ENCODE measurements at places on chromosomes 11 and 22. TPM values are rescaled to one million over a fixed set of nuclear protein-coding genes. Genes with fewer than 3 reads are reported as not detected.
A peak's percentile ranks its signal among the peaks of the same experiment; 100 is the strongest.

- DNase-seq: no peak
Observed at GRCh38 chr11:100703801-100704575, 16.9 kb downstream of the ARHGAP42 start.

GRCh38 chr11:105699203-105699602 lies 89.3 kb downstream of the GRIA4 start:
- no peak for DNase-seq

DNA sequence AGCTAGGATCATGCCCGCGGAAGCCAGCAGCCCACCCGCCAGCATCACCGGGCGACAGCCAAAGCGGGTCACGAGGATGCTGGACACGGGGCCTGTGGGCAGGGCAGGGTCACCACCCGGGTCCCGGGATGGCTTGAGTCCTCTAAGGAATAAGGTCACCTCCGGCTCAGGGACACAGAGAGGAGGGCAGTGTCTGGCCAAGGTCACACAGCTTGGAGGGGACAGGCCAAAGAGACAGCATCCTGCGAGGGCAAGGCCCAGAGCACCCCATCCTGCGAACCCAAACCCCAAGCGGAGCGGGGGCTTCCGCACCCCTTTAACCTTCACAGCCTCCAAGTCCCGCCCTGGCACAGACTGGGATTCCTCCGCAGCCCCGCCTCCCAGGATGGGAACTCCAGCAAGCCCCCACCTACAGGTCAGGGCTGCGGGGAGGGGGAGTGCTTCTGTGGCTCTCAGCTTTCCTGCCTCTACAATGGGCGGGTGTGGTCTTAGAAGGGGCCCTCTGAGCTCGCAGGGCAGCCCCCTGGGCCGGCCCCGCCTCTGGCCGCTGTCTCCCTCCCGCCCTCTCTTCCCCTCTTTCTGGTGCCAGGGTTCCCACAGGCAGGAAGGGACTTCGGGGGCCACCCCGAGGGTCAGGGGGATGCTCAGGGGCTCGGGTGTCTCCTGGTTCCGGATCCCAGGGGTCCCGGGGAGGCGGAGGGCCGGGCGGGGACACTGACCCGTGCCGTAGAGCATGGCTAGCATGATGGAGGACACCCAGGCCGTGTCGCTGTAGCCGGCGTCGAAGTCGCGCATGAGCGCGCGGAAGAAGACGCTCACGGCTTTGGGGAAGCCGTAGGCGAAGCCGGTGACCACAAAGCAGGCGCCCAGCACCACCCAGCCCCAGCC lies 1.8 kb downstream of the SLC16A8 start:
- DNase-seq: peak; percentile 61

UBQLN3 gene
- total RNA-seq: 0.23 TPM

DNA sequence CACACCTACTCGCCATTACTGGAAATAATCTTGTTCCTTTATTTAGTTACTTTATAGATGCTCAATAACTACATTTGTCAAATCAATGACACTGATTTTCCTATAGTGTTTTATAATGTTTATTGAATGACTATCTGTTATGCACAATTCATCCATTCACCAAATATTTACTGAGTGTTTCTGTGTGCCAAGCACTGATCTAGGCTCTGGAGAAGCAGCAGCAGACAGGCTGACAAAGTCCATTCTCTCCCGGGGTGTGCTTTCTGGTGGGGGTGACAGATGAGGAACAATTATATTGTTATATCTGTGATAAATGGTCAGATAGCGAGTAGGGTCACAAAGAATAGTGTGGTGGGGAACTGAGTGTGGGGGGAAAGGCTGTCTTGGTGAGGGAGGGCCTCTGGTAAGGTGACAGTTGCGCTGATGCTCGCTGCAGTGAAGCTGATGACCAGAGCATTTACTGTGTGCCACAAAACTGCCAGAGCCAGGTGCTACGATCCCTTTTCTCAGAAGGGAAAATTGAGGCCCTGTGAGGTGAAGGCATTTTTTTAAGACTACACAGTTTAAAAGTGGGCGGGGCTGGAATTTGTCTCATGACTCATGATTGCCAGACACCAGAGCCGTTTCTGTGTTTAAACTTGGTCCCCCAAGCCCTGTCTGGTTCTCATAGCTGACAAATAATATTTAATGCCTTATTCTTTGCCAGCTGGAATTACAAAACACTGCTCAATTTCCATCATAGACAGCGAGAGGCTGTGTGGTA lies 10.2 kb downstream of the PACS1 start:
- no peak for DNase-seq

DNA sequence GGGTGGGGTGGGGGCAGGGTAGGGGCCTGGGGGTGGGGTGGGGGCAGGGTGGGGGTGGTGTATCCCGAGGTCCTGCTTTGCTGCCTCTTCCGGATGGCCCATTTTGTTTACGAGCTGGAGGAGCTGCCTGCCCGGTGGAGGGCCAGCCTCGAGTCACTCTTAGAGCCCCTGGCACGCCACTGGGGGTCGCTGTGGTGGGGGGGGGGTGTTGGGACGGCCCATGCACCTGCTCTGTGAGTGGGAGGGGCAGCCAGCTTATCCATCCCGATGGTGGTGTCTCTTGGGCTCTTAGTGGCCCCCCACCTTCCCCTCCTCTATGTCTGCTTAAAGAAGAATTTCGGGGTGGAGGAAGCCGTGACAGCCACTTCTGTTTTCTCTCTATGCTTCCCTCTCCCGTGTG lies 24.6 kb downstream of the MRGPRD start:
- no peak for DNase-seq

- no peak for DNase-seq
Observed at GRCh38 chr11:73210916-73211667, 7.0 kb upstream of the P2RY2 start.

DNA sequence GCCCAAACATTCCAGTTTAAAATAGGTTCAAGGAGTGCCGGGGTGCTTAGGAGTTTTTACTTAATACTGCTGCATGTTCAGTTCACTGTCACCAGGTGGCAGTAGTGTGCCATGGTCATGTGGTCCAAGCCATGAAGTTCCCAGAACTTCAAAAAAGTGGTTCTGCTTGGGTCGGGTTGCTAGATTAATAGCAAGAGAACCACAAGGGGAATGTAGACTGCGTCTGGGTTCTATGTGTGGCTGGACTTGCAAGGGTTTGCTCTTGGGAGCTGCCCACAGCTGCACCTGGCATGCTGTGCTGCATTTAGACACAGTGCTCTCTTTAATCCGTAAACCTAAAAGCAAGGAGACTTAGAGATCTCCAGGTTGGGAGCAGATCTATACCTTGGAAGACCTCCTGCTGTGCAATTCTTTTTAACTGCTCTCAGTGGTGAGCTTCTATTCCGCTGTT lies 6.5 kb upstream of the SPON1 start:
- peak; percentile 45 for DNase-seq

Measured in left lung (tissue), 14 donors.